ENCODE measurements at places on chromosomes 1 and 21.

- no peak for DNase-seq
These were observed 59.9 kb downstream of the SLC22A15 start for GRCh38 chr1:116036255-116036654.

GRCh38 chr21:15221799-15222386, 157.1 kb upstream of the NRIP1 start:
- DNase-seq, result peak; percentile 58

- peak; percentile 9 for DNase-seq
These were observed 6.3 kb downstream of the RABGAP1L start for GRCh38 chr1:174165471-174166137.

DNA sequence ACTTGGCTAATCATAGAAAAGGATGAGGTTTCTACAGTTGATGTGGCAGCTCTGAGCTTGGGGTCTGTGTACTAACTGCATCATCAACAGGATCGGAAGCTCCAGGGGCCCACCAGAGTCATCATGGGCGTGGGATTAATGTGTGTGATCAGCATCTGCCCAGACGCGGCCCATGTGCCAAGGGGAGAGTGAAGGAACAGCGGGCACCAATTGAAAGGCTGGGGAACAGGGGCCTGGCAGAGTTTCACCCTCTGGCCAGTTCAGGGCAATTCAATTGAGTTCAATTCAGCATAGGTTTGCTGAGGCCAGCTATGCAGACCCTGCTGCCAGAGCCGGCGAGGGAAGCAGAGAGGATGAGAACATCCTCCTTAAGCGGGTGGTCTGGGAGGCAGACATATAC, 260.0 kb upstream of the AJAP1 start:
- DNase-seq, result no peak

DNA sequence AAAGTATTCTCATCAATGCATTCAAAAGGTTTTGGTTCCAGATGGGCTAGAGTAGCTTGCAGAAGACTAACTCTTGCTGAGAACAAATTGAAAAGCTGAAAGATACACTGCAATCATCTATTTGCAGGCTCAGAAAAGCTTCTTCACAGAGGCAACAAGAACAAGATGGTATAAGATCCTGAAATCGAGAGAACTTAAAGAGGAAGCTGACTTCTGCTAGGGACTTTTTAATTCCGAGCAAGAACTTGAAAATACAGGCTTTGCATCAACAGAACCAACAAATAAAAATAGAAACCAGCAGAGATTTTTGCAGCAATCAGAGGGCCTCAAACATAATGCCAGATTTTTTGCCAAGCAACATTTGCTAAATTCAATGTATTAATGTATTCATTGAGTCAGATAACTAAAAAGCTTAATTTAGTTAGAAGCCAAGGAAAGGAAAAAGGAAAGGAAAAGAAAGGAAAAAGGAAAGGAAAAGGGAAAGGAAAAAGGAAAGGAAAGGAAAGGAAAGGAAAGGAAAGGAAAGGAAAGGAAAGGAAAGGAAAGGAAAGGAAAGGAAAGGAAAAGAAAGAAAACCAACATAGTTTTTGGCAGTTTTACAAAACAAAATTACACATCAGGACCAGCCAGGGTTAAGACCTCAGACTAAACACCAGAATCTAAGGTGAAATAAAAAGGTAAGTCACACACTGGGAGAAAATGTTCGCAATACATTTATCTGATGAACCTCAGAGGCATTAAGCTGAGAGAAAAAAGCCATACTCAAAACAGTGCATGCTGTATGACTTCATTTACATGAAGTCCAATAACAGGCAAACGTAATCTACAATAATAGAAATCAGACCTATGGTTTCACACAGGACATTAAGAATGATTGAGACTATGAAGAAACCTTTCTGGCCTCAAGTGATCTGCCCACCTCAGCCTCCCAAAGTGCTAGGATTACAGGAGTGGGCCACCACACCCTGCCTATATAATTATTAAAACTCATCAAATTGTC, 42.6 kb downstream of the FAF1 start:
- no peak for DNase-seq
